ENCODE measurements at places on chromosomes 16 and 17.
A peak's percentile ranks its signal among the peaks of the same experiment; 100 is the strongest.

DNA sequence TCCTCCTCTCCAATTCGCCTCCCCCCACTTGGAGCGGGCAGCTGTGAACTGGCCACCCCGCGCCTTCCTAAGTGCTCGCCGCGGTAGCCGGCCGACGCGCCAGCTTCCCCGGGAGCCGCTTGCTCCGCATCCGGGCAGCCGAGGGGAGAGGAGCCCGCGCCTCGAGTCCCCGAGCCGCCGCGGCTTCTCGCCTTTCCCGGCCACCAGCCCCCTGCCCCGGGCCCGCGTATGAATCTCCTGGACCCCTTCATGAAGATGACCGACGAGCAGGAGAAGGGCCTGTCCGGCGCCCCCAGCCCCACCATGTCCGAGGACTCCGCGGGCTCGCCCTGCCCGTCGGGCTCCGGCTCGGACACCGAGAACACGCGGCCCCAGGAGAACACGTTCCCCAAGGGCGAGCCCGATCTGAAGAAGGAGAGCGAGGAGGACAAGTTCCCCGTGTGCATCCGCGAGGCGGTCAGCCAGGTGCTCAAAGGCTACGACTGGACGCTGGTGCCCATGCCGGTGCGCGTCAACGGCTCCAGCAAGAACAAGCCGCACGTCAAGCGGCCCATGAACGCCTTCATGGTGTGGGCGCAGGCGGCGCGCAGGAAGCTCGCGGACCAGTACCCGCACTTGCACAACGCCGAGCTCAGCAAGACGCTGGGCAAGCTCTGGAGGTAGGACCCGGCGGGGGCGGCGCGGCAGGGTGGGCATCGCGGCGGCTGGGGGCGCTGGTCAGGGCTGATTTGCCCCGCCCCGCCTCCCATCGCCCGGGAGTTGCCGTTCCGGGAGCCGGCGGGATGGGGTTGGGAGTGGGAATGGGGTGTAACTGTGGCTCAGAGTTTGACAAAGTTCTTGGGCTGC is 567 bp downstream of the SOX9 start:
- no peak for DNase-seq

DNA sequence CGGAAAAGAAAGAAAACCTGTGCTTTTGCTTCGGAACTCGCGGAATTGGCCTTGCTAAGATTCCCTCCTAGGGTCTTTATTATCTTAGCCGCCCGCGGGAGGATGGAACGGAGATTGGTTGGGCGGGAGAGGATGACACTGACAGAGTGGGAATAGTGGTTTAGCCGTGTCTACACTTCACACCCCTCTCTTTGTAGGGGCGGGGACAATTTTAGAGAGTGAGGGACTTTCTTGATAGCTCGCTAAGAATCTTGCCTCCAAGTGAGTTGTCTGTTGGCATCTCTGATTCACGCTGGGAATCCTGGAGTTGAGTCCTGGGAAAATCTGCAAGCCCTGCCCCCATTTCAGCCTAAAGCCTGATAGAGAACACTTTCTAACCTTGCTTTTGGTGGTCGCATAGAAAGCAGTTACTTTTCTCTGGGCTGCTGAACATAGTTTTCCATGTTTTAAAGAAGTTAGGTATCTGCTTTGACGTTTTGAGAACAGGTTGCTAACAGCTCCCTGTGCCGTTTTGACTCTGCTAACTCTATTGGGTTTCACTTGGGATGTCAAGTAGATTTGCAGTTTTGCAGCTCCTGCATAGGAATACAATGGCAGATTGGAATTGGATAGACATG is 697 bp downstream of the NOL11 start:
- DNase-seq: no peak

DNA sequence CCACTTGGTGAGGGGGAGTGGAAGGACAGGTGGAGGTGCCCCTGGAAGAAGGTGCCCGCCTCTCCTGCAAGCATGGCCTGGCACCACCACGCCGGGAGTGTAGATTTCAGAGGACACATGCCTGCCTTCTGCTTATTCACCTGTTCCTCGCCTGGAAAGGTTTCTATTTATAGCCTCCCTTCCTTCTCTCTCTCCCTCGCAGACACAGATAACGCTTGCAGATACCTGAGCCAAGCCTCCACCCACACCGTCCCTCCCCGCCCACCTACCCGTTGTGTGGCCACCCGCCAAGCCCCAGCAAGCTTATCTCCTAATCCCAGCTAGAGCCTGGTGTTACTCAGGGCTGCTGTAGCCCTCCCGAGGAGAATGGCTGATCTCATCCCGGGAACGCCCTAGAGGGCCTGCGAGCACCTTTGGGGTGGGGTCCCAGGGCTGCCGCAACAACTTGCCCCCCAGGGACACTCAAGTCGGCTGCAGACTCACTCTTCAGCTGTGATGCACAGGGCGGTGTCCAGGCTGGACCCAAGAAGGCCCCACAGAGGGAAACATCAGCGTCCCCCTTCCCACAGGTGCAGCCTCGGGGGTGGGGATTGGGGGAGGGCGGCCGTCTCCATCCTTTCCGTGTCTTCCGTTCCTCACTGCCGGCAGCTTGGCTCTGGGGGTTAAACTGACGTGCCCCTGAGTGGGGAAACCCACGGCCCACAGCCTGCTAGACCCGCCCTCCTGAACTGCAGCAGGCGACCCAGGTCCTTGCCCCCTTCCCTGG is 1.9 kb upstream of the SNAI3 start:
- DNase-seq: peak; percentile 17

GRCh38 chr16:53068423-53068833 is 13.6 kb downstream of the CHD9 start:
- no peak for DNase-seq

DNA sequence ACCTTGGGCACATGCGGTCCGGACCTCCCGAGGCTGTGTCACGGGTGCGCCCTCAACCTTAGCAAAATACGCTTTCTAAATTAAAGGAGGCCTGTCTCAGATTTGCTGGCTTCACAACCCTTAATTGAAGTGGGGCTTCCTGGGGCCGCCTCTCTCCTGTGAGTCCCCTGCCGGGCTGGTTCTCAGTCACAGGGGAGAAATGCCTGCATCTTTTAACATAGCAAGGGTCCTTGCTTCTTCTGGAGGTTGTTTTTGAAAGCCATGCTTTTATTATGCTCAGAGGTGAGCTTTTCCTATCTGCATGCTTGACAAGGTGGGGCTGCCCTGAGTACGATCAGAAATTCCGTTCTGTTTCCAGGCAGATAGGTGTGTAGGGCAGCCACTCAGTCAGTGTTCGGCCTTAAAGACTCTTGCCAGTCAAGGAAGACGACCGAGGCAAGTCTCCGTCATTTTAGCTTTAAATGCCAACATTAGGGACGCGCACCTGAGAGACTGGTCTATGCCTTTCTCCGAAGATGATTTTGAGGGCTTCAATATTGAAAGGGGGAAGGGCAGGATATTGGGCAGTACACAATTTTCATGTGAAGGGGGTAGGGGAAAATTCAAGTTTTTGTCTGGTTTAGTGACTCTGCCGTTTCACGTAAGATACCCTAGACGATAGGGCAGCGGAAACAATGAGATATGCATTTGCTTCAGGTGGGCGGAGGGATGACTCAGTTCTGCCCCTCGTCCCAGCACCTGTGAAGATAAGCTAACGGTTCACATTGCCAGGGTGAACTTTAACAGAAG is 5.5 kb upstream of the SLC7A5 start:
- DNase-seq: no peak

All from cerebellar nuclear complex (tissue), 1 donor.